Right renal pelvis (tissue), 4 donors: ENCODE measurements at places on chromosomes 16 and 17.

- DNase-seq: no peak
These were observed 34.2 kb upstream of the HS3ST3A1 start for GRCh38 chr17:13635951-13636350.

GRCh38 chr17:39916918-39917317 is 1.5 kb downstream of the GSDMB start:
- DNase-seq: no peak

DNA sequence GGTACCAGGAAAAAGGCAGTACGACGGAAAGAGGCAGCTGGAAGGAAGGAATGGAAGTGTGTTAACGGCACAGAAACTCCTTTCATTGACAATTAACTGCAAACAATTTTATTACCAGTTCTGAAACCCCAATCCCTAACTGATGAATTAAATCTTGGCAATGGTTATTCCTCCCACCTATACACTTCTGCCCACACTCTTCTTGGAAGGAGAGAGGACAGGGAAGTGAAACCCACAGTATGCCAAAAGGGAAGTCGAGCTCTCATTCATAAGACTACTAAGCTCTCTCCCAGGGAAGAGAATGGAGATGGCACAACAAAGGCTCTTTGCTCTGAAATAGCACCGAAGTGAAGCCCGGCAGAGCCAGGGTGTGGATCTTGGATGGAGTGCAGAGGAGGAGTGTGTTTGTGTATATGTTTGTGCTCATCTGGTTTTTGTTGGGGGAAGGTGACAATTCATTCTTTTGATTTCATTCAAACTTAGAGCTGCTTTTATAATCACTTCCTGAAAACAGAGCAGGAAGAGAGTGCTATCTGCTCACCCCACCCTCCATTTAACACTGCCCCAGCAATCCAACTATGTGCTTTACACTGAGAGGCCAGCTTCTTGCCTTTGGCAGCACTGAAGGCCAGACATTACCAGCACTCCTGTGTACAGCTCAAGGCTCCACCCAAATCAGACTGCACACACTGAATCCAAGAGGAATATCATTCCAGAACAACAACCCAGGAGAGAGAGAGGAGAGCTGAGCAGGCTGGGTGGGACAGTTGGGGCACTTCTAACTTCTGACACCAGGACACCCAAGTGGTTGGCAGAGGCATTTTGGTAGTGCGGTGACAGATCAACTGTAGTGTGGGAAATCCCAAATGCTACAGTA is 68.7 kb downstream of the HIC1 start:
- no peak for DNase-seq

DNA sequence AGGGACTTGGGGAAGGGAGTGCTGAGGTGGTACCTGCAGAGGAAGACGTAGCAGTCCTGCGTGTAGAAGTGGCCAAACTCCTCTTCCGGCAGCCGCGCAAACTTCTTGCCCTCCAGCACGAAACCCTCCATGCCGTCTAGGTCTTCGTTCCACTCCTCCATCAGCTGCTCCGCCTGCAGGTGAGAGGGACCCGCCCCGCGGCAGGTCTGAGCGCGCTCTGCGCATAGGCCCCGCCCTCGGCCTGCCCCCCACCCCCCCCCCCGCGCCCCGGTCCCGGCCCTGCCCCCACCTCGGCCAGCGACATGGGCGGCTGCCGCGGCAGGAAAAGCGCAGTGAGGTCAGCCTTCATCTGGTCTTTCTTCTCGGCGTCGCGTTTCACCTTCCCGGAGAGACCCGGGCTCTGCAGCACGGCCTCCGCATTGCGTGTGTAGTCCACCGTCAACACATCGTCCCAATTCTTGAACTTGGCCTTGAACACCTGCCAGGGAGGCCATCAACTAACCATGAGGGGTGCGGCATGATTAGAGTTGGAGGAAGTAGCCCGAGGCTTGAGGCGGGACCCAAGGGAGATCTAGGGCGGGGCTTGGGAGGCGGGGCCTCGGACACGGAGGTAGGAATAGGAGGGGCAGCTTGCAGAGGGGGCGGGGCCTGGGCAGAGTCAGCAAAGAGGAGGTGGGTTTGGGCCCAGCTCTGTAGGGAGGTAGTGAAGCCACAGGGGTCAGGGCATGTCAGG is 11.5 kb downstream of the FLII start:
- DNase-seq: no peak

DNA sequence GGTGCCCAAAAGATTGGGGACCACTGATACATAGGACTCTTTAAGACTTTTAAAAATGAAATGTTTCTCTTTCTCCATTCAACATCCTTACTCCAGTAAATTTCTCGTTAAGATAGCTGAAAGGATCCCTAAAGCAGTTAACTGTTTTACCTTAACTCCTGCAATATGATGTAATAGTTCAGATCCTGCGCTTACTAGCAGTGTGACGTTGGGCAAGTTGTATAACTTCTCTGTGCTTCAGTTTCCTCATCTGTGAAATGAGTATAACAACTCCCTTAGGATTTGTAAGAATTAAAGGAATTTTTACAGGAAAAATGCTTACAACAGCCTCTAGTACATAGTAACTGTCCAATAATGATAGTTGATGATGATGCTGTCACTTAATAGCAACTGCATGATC is 158.9 kb downstream of the TANC2 start:
- DNase-seq: no peak

DNA sequence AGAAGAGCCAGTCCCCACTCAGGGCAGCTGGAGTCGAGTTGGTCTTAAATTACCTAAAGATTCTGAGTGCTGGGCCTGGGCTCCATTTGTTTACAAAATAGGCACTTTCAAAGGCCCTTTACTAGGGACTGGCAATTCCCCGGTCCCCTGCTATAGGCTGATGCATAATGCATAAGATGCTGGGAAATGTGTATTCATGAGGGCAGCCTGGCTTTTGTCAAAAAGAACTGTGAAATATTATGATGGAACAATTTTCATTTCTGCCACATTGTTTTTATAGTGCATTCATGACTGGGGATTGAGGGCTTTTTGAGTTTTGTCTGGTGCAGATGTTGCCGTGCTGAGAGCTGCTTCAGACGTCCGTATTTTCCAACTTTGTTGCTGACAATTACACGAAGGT is 617.0 kb upstream of the CDH5 start:
- DNase-seq: no peak

GRCh38 chr16:28062847-28063521 is 530 bp downstream of the GSG1L start:
- DNase-seq: no peak

- DNase-seq: peak; percentile 13
These were observed 212.6 kb downstream of the RBFOX1 start for GRCh38 chr16:7545251-7545650.

DNA sequence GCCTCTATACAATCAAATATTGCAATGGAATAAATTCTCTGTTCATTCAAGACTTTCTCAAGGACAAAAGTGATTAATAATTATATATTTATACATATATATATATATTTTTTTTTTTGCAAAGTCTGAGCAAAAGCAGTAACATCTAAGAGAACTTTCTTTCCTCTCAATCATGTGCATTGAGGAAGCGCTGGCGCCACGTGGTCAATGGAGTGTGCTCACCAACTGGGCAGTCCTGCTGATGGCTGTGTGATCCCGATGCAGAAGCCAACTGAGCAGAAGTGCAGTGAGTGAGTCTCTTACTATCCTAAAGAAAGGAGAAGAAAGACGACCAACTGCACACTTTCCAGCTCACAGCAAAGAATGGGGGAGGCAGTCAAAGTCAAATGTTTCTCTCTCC is 37.2 kb upstream of the ULK2 start:
- DNase-seq: no peak

GRCh38 chr17:47776330-47777197 is 43.5 kb downstream of the TBX21 start:
- no peak for DNase-seq

DNA sequence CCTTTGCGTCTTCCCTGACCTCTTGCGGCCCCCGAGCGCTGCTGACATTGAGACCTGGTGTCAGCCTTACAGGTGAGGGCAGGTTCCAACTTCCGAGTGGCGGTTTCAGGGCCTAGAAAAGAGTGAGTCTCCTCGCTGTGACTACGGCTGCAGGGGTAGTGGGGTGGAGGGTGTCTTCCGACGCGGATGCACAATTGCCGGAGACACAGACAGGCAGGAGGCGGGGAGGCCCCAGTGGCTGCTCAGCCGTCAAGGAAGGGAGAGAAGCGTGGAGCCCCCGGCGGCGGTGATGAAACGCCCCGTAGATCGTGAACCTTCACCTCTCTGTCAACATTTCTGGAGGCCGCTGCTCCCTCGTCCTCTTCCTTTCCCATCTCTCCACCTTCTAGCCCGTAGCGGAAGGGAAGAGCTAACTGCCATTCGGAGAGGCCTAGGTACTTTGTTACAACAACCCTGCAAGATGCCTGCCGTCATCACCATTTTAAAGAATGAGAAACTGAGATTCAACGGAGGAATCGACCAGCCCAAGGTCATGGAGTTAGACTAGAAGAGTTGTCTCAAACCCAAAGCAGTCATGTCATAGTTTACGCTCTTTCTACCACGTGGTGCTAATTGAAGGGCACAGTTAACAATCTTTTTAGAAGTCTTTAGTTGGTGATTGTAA is 485 bp downstream of the DNAJA3 start:
- DNase-seq: no peak

DNA sequence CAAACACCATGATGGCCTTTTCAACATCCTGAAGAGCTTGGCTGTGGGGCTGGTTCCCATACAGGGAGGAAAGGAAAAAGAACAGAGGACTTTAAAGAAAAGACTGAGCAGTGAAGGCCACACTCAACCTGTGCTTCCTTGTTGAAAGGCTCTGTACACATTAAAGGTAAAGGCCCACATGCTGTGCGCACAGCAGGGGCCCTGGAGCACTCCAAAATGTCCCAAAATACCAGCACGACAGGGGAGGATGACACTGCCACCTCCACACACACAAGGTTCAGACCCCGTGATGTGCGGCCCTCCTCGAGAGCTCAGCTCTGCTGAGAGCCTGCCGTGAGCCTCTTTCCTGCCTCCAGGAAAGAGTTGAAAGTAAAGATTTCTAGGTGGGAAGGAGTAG is 36.5 kb downstream of the FANCA start:
- no peak for DNase-seq

GRCh38 chr17:48326310-48326709 is 103.7 kb downstream of the SKAP1 start:
- no peak for DNase-seq

DNA sequence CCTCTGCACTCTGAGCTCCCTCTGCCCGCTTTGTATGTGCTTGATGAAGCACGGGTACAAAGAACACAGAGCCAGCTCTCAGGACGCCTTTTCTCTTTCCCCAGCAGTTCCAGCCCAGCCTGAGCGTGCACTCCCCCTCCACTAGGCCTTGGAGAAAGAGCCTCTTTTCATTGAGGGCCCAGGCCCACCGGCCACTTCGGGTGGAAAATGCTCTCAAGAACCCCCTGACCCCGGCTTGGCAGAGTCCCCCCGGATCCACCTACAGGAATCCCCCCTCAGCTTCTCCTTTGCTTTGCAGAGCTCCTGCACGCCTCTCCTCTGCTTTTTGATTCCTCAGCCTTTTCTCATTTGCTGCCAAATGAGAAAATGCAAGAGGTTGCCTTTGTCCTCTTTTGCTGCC is 30.2 kb downstream of the MRC2 start:
- no peak for DNase-seq

DNA sequence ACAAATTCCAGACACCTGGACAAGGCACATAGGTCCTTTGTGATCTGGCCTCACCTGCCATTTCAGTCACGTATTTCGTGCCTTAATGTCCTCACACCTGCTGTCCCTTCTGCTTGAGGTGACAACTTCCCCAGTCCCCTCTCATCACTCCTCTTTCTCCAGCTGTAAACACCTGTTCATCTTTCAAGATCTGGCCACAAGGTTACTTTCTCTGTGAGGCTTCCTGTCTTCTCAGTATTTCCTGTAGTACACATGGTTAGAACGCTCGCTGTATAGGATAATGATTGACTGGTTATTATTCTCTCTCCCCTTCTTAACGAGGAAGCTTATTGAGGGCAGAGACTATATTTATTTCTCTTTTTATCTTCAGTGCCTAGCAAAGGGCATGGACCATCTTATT is 74.5 kb upstream of the PMFBP1 start:
- DNase-seq: no peak

DNA sequence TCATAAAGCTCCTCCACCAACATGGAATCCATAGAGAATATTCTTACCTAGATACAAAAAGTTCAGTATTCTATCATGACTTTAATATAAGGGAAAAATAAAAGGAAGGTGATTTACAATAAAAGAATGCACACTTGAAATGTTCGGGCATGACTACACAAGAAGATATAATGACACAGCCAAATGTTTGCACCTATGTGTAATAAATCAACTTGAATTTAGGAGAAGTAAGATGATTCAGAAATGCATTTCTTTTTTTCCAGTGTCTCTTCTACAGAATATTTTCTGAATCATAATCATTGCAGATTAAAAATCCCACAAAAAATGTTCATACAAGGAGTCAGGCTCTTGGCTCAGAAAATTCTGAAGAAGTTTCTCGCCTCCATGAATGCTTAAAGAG is 404.0 kb upstream of the HSBP1 start:
- no peak for DNase-seq

DNA sequence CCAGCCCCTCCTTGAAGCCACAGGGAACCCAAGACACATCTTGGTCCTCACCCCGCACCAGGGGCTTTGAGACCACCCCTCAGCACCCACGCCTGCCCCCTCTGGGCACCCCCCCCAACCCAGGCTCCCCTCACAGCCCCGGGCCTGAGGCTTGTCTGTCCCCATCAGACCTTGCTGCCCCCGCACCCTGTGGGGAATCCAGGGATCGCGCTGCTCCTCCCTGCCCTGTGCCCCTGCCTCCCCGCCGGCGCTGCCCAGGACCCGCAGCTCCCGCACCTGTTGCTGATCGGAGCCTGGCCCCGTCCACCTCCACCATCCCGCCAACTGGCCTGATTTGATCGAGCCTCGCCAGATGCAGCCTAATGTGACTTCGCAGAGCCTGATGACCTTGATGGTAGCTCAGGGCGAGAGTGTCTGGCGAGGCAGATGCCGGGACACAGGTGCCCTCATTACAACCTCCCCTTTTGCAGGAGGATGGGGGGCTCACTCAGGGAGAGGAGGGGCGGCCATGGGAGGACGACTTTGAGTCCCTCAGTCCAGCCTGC is 29.0 kb downstream of the SLC25A10 start:
- no peak for DNase-seq

GRCh38 chr16:66551348-66551759 is 1.0 kb upstream of the CKLF start:
- DNase-seq: no peak

DNA sequence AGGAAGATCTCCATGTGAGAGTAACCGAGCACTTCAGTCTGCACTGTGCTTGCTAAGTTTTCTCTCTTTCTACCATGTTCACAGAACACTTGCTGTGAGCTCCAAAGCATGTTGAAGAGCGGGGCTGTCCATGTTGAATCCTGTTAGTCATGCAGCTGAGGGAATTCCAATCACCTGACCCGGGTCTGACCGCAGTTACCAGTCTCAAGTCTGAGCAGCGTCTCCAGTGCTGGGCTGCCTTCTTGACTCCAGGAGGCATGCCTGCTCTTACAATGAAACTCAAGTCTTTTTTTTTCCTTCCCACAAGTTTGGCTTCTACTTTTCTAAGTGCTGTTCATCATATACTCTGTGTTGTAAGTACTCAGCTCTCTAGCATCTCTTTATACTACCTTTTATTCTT is 44.3 kb downstream of the HOXB1 start:
- DNase-seq: no peak
